Neural crest cell (in vitro differentiated cells): ENCODE measurements at places on chromosomes 12 and 14. TPM values are rescaled to one million over a fixed set of nuclear protein-coding genes. Genes with fewer than 3 reads are reported as not detected.
A peak's percentile ranks its signal among the peaks of the same experiment; 100 is the strongest.

- H3K36me3 ChIP-seq = no peaks in the 10 kb centered on the region
- no peaks in the 10 kb centered on the region for H3K27me3 ChIP-seq
- no peak for DNase-seq
- H3K27ac ChIP-seq = peak overlapping the region; percentile 51
- no peak overlapping the region for H3K4me3 ChIP-seq
These were observed 90.8 kb upstream of the PTPRQ start for GRCh38 chr12:80353254-80353653.

CRACR2A gene
- 2.2 and 2.7 TPM in 2 replicates for total RNA-seq

- peaks cover 7% of the 10 kb centered on the region for H3K27me3 ChIP-seq
- peak overlapping the region; percentile 98 for H3K27ac ChIP-seq
- H3K36me3 ChIP-seq = no peaks in the 10 kb centered on the region
- H3K4me3 ChIP-seq = peak overlapping the region; percentile 81
- peaks cover 30% of the 10 kb centered on the region for H3K4me1 ChIP-seq
- DNase-seq = peak; percentile 23
These were observed 17.9 kb upstream of the RND1 start for GRCh38 chr12:48883305-48884161.

DNA sequence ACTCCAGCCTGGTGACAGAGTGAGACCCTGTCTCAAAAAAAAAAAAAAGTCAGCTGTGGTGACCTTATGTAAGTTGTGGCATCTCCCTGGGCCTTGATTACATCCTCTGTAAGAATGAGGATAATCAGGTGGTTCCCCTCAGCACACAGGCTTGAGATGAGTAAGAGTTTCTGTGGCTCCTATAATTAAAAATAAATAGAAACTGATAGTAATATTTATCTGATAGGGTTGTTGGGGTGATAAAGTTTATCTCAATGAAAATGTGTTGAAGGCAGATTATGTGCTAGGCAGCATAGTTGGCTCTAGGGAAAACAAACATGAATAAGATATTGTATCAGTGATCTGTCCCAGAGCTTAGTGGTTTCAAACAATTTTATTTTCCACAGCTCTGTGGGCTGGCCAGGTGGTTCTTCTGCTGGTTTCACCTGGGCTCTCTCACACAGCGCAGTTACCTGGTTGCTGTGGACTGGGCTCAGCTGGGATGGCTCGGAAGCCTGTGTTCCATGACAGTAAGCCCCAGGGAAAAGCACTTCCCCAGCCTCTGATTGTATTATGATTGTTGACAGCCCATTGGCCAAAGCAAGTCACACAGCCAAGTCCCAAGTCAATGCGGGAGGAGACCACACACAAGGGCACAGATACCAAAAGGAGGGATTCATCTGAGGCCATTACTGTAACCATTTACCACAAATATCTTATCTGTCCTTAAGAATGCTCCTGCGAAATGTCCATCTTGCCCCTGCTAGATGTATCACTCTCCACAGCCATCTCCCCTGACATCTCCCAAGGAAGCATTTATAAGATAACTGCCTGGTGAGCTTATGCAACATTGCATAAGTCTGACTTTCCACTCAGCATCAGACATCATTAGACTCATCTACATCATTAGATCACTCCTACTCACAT is 151.7 kb downstream of the NUAK1 start:
- DNase-seq = no peak
- H3K36me3 ChIP-seq = peaks cover 5% of the 10 kb centered on the region
- H3K27me3 ChIP-seq = no peaks in the 10 kb centered on the region
- peaks cover 17% of the 10 kb centered on the region for H3K4me1 ChIP-seq
- no peak overlapping the region for H3K4me3 ChIP-seq
- H3K27ac ChIP-seq = no peak overlapping the region

- H3K4me1 ChIP-seq = peaks cover 18% of the 10 kb centered on the region
- H3K4me3 ChIP-seq = no peak overlapping the region
- DNase-seq = no peak
- H3K36me3 ChIP-seq = peaks cover 4% of the 10 kb centered on the region
These were observed 136.8 kb downstream of the SRGAP1 start for GRCh38 chr12:63981343-63981742.

HPD gene
- 0.21 TPM in 1 of 2 replicates, not detected in the other for total RNA-seq

DNA sequence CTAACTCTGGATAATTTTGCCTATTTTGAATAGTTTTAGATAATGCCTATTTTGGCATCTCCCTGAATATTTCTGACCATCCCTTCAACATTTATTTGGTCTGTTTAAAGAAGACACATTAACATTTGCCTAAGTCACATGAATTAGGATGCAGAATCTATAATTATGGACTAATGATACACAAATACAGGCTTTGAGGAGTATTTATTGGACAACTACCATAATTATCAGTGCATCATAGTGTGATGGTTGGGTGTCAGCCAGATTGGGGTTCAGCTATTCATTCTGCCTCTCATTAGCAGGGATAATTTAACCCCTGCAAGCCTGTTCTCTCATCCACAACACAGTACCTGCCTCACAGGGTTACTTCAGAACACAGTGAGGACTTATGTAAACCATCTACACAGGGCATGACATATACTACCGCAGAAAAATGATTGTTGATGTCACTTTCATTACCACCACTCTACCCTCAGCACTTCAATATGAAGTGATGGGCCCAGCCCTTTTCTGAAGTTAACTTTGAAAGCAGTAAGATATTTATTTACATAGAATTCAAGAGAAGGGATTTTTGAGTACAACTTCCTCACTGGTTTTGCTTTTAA is 14.4 kb downstream of the PRKCH start:
- no peaks in the 10 kb centered on the region for H3K4me1 ChIP-seq
- no peak overlapping the region for H3K4me3 ChIP-seq
- DNase-seq = no peak
- H3K27me3 ChIP-seq = peaks cover 7% of the 10 kb centered on the region
- no peak overlapping the region for H3K27ac ChIP-seq
- no peaks in the 10 kb centered on the region for H3K36me3 ChIP-seq

DNA sequence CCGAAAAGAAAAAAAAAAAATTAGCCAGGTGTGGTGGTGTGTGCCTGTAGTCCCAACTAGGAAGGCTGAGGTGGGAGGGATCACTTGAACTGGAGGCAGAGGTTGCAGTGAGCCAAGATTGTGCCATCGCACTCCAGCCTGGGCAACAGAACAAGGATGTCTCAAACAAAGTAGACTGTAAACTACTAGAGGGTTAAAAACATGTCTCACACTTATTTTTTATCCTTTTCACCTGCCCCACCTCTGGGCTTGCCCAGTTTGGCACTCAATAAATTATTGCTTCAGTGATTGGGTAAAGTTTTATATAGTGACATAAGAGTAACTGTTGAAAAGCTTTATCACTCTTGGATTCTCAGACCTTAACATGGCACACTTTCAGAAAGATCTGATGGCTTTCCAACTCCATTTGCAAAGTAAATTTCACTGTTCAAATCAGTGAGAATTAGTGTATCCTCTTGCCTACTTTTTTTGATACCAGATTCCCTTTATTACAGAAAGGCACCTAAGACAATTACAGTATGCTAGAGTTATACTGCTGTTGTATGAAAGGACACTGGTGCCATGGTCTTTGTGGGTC is 56.3 kb upstream of the NPFF start:
- H3K27ac ChIP-seq = no peak overlapping the region
- no peak overlapping the region for H3K4me3 ChIP-seq
- peaks cover 2% of the 10 kb centered on the region for H3K36me3 ChIP-seq
- peaks cover 10% of the 10 kb centered on the region for H3K4me1 ChIP-seq

DNA sequence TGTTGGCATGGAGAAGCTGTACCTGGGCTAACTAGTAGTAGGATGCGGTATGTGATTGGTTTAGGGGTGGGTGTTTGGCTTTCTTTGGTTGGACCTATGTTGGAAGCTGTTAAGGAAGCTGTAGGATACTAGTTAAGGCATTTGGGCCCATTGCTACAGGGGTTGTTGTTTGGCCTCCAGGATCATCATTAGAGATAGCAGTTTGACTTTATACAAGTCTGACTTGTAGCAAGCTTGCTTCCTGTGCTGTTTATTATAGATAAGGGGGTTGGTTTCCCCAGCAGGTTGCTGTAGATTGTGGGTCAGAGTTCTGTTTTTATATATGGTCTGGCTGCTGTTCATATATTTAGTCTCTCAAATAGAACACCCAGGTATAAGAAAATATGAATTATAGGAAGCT is 1.4 kb upstream of the PRIM1 start:
- no peak for DNase-seq
- H3K4me3 ChIP-seq = peak overlapping the region; percentile 85
- peaks cover 2% of the 10 kb centered on the region for H3K36me3 ChIP-seq
- peaks cover 26% of the 10 kb centered on the region for H3K4me1 ChIP-seq

DNA sequence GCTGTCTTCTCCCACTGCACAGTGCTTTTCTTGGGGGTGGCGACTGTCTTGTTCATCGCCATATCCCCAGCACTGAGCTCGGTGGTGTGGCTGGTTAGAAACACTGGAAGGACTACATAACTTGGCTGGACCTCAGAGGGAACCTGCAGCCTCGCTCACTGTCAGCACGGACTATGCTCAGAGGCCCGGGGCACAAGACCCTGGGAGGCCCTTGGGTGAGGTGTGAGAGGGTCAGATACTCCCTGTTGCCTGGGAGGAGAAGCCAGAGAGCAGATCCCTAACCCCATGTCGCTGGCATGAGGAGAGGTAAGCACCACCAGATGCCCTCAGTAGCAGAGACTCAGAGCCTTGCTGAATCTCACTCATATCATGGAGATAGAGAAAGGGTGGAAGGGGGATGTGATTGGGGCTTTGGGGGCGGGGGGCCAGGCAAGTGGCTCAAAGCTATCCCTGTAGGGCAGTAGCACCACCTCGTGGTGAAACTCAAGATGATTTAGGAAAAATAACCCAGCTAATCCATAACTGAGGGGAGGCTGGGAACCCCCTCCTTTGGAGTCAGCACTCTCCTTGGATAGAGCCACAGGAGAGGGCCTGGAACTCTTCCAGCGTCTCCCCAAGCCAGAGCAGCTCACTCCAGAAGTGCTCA is 18.7 kb upstream of the HDAC7 start:
- H3K27ac ChIP-seq = no peak overlapping the region
- peaks cover 2% of the 10 kb centered on the region for H3K27me3 ChIP-seq
- no peaks in the 10 kb centered on the region for H3K36me3 ChIP-seq
- H3K4me1 ChIP-seq = peaks cover 24% of the 10 kb centered on the region
- H3K4me3 ChIP-seq = no peak overlapping the region

GRCh38 chr12:89348894-89349699 is 3.2 kb downstream of the DUSP6 start:
- peaks cover 4% of the 10 kb centered on the region for H3K27me3 ChIP-seq
- peak overlapping the region; percentile 97 for H3K27ac ChIP-seq
- peaks cover 62% of the 10 kb centered on the region for H3K4me1 ChIP-seq
- DNase-seq = no peak
- H3K36me3 ChIP-seq = peaks cover 28% of the 10 kb centered on the region

APOF gene
- not detected in 2 replicates for total RNA-seq

KSR2 gene
- 0.14 and 0.33 TPM in 2 replicates for total RNA-seq

AQP5 gene
- total RNA-seq = 1.2 and 2.4 TPM in 2 replicates

DNA sequence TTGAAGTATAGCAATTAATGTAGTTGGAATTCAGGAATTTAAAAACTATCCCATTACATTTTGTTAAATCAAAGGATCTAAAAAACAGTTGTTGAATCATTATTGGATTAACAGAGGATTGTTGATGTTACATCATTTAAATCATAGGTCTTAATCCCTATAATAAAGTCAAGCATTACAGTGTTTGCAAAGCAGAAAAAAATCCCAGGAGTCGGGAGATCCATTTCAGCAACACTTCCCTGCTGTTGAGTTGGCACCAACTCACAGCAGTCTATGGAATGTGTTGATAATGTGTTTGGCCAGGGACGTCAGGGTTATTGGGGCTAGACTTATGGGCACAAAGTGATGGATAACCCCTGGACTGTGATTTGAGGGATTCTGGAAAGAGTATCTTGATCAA is 99.1 kb upstream of the TMTC1 start:
- no peak overlapping the region for H3K4me3 ChIP-seq
- DNase-seq = no peak
- H3K36me3 ChIP-seq = peaks cover 12% of the 10 kb centered on the region
- no peaks in the 10 kb centered on the region for H3K27me3 ChIP-seq
- no peak overlapping the region for H3K27ac ChIP-seq

GLIPR1L1 gene
- not detected in 2 replicates for total RNA-seq

GRCh38 chr14:33377596-33378390 is 439.1 kb downstream of the NPAS3 start:
- H3K4me1 ChIP-seq = peaks cover 15% of the 10 kb centered on the region
- H3K4me3 ChIP-seq = no peak overlapping the region
- H3K27me3 ChIP-seq = no peaks in the 10 kb centered on the region
- no peak overlapping the region for H3K27ac ChIP-seq

- H3K27me3 ChIP-seq = peaks cover 21% of the 10 kb centered on the region
- H3K4me1 ChIP-seq = peaks cover 6% of the 10 kb centered on the region
- no peak overlapping the region for H3K4me3 ChIP-seq
- H3K36me3 ChIP-seq = no peaks in the 10 kb centered on the region
- H3K27ac ChIP-seq = no peak overlapping the region
These were observed 24.7 kb downstream of the VSX2 start for GRCh38 chr14:74263921-74264320.

DNA sequence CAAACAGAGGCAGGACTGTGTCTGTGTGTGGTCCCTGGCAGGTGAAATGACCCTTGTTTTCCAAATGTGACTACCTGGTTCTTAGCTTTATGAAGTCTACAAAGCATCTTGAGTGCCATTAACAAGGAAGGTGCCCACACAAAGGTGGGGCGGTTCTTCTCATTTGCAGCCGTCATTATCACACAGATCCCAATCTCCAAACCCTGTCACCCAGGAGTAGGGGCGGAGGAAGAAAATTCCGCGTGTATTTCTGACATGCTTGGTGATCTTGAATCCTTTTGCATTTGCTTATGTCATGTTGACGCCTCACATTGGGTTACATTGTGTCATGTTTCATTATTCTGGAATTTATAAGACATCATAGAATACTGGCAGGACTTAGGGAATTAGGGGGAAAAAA is 277.3 kb downstream of the VRK1 start:
- no peak overlapping the region for H3K27ac ChIP-seq
- peaks cover 3% of the 10 kb centered on the region for H3K4me1 ChIP-seq
- no peaks in the 10 kb centered on the region for H3K36me3 ChIP-seq

DNA sequence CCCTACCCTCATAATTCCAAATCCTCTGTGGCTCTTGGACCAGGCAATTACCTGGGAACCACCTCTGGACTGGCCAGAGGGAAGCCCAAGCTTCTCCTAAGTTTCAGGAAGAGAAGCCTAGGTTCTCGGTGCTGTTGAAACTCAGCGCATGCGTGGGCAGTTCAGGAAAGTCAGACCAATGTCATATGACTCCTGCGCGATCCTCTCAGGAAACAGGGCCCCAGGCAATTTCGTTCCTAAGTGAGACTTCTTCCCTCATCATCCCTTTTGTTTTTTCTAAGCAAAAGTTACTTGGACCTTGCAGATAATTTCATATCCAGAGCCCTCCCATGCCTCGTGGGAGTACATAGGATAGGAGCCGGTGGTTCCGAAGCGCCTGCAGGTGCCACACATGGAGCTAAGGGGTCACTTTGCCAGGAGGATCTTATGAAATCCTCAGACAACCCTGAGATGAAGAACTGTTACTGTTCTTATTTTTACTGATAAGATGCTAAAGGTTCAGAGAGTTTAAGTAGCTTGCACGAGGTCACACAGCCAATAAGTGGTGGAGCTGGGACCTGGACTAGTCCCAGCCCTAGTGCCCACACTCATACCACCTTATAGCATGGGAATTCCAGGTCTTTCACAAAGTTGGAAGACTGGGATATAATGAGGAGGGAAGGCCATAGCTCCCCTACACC is 168.2 kb downstream of the ZFP36L1 start:
- no peak overlapping the region for H3K4me3 ChIP-seq
- H3K36me3 ChIP-seq = peaks cover 7% of the 10 kb centered on the region
- peaks cover 68% of the 10 kb centered on the region for H3K4me1 ChIP-seq
- H3K27me3 ChIP-seq = no peaks in the 10 kb centered on the region

- no peaks in the 10 kb centered on the region for H3K36me3 ChIP-seq
- no peaks in the 10 kb centered on the region for H3K27me3 ChIP-seq
- H3K4me1 ChIP-seq = no peaks in the 10 kb centered on the region
- DNase-seq = no peak
- no peak overlapping the region for H3K4me3 ChIP-seq
- H3K27ac ChIP-seq = no peak overlapping the region
These were observed 10.0 kb upstream of the KLC1 start for GRCh38 chr14:103619057-103619456.

REM2 gene
- 3.0 and 3.6 TPM in 2 replicates for total RNA-seq

TMCC3 gene
- total RNA-seq = 3.4 and 3.8 TPM in 2 replicates

FGF23 gene
- total RNA-seq = 0.16 and 0.25 TPM in 2 replicates

OTOGL gene
- 0.12 and 0.18 TPM in 2 replicates for total RNA-seq
